ENCODE measurements at places on chromosomes 6 and 20. TPM values are rescaled to one million over a fixed set of nuclear protein-coding genes. Genes with fewer than 3 reads are reported as not detected.

The OPRM1 gene
- not detected for total RNA-seq

The TINAG gene
- total RNA-seq = not detected

The SRMS gene
- not detected for total RNA-seq

The ULBP3 gene
- total RNA-seq = not detected

The CALHM4 gene
- total RNA-seq = not detected

The FAM217A gene
- not detected for total RNA-seq

The UNC5CL gene
- 0.87 TPM for total RNA-seq

The RGS17 gene
- total RNA-seq = 0.36 TPM

GRCh38 chr6:6725468-6726209 is 137.1 kb downstream of the LY86 start:
- H3K27me3 ChIP-seq = no peaks in the 10 kb centered on the region
- no peak overlapping the region for H3K4me3 ChIP-seq
- no peak for DNase-seq
- no peak overlapping the region for H3K27ac ChIP-seq

DNA sequence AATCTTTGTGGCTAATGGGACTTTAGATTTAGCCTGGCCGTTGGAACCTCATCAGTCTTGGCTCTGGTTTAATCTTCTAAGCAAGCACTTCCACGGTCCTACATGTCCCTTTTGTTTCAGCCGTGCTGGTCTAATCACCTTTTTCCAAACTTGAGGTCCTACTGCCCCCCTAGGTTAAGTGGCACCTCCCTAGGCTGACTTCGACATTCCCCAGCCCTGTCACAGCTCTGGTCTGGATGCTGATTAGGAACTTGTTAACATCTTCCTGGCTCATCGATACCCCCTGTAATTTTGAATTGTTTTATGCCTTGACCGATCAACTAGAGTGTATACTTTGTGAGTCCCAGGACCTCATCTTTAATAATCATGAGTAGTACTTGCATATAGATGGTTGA is 56.6 kb downstream of the OTOR start:
- no peaks in the 10 kb centered on the region for H3K27me3 ChIP-seq
- H3K4me3 ChIP-seq = no peak overlapping the region
- no peak for DNase-seq
- no peaks in the 10 kb centered on the region for H3K36me3 ChIP-seq

- no peak overlapping the region for H3K4me3 ChIP-seq
- H3K36me3 ChIP-seq = no peaks in the 10 kb centered on the region
- DNase-seq = no peak
- H3K4me1 ChIP-seq = peaks cover 3% of the 10 kb centered on the region
- no peak overlapping the region for H3K27ac ChIP-seq
Observed at GRCh38 chr6:45415788-45416518, 38.2 kb upstream of the SUPT3H start.

GRCh38 chr6:138012682-138013081 is 94.5 kb downstream of the PERP start:
- DNase-seq = no peak
- no peaks in the 10 kb centered on the region for H3K36me3 ChIP-seq
- H3K4me1 ChIP-seq = no peaks in the 10 kb centered on the region
- no peak overlapping the region for H3K27ac ChIP-seq

GRCh38 chr6:73116330-73116729 is 109.0 kb downstream of the KHDC1L start:
- no peaks in the 10 kb centered on the region for H3K27me3 ChIP-seq
- no peak overlapping the region for H3K4me3 ChIP-seq
- no peaks in the 10 kb centered on the region for H3K36me3 ChIP-seq
- H3K27ac ChIP-seq = no peak overlapping the region
- no peak for DNase-seq

- H3K4me3 ChIP-seq = peak within 1 kb of the TSS; percentile 91
- no peaks in the 10 kb centered on the region for H3K27me3 ChIP-seq
Observed at GRCh38 chr6:25278914-25279747, at the start of gene CARMIL1. Gene CARMIL1 (plus strand): TSS chr6:25279374. CDS start chr6:25279796, 422 bp downstream.

DNA sequence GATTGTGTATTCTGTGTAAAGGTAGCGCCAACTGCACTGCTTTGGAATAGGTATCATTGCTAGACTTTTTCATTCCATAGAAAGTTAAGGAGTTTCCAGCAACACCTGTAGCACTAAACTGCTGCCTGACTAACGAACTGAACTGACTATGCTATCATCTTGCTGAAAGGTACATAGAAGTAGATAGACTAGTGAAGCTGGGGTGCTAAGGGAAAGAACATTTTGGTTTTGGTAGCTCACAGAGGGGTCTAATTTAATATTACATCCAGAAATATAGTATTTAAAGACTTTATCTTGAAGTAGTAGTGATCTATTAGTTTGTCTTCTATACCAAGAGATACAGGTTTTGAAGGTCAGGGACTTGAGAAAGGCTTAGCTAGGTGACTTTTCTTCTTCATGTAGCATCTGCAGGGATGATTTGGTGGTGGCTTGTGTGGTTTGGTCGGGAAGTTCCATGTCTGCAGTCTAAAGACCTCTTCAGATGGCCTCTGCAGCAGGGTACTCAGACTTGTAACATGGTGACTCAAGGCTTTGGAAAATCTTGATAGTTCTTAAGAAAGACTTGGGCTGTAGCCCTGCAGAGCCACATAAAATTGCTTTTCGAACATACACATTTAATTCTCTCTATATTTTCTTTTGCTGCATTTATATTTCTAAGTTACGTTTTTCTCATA is 10.2 kb downstream of the SENP6 start:
- H3K4me1 ChIP-seq = peaks cover 21% of the 10 kb centered on the region
- H3K4me3 ChIP-seq = no peak overlapping the region
- DNase-seq = no peak
- no peak overlapping the region for H3K27ac ChIP-seq
- no peaks in the 10 kb centered on the region for H3K27me3 ChIP-seq

GRCh38 chr20:35893942-35894341 is 60.4 kb downstream of the SCAND1 start:
- H3K27ac ChIP-seq = no peak overlapping the region
- H3K4me3 ChIP-seq = no peak overlapping the region
- no peak for DNase-seq
- no peaks in the 10 kb centered on the region for H3K36me3 ChIP-seq
- no peaks in the 10 kb centered on the region for H3K4me1 ChIP-seq
- no peaks in the 10 kb centered on the region for H3K27me3 ChIP-seq

DNA sequence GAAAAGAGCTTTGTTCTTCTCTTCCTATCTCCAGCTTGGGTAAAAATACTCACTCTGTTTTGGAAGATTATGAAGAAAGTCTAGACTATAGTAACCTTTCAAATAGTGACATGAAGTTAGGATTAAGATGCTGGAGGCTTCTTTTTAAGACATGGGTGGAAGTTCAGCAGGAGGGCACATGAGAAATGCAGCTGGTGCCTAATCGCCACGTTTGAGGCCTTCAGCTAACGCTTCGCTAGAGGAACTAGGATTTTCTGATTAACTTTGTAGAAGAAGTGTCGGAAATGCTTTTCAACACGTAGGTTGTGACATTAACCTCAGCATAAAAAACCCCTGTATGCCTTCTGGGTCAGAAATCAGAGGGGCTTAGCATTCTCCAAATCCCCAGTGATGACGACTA is 348.1 kb upstream of the MAP3K7 start:
- no peaks in the 10 kb centered on the region for H3K36me3 ChIP-seq
- no peaks in the 10 kb centered on the region for H3K27me3 ChIP-seq
- no peaks in the 10 kb centered on the region for H3K4me1 ChIP-seq
- no peak for DNase-seq
- no peak overlapping the region for H3K27ac ChIP-seq
- no peak overlapping the region for H3K4me3 ChIP-seq

- H3K36me3 ChIP-seq = no peaks in the 10 kb centered on the region
- H3K4me3 ChIP-seq = no peak overlapping the region
- peaks cover 30% of the 10 kb centered on the region for H3K4me1 ChIP-seq
- no peaks in the 10 kb centered on the region for H3K27me3 ChIP-seq
- no peak for DNase-seq
Observed at GRCh38 chr6:137697267-137697938, 169.7 kb upstream of the TNFAIP3 start.

GRCh38 chr6:112773187-112773586 is 426.1 kb downstream of the RFPL4B start:
- no peak overlapping the region for H3K4me3 ChIP-seq
- H3K36me3 ChIP-seq = no peaks in the 10 kb centered on the region
- no peaks in the 10 kb centered on the region for H3K27me3 ChIP-seq
- H3K4me1 ChIP-seq = no peaks in the 10 kb centered on the region
- no peak for DNase-seq
- H3K27ac ChIP-seq = no peak overlapping the region

- no peaks in the 10 kb centered on the region for H3K4me1 ChIP-seq
- H3K27me3 ChIP-seq = no peaks in the 10 kb centered on the region
- no peak for DNase-seq
- no peak overlapping the region for H3K27ac ChIP-seq
Observed at GRCh38 chr6:159099961-159100360, 55.2 kb upstream of the TAGAP start.

DNA sequence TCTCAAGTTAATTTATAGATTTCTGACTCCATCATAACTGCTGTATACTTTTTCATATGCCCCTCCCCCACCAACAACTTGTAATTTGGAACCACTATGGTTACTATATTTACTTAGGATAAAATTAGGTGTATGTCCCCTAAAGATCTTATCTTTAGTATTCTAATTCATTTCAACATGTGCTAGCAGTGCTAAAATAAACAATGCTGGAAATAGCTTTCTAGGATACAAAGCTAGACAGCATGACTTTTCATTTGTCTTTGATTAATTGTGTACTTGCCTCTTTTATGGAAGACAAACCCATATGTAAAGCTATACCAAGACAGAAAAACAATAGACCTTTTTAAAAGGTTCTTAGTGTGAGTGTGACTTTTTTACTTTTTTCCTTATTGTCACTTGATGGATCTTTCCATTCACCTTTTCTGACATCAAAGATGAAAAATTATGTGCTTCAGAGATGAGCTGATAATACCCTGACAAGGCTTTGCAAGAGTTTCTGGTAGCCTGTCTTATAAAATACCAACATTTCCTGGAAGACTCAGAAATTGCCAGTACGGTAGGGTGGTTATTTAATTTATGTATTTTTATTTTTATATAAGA is 31.2 kb upstream of the POPDC3 start:
- no peak overlapping the region for H3K4me3 ChIP-seq
- H3K27me3 ChIP-seq = no peaks in the 10 kb centered on the region
- no peaks in the 10 kb centered on the region for H3K36me3 ChIP-seq
- no peaks in the 10 kb centered on the region for H3K4me1 ChIP-seq
- no peak for DNase-seq
- H3K27ac ChIP-seq = no peak overlapping the region

DNA sequence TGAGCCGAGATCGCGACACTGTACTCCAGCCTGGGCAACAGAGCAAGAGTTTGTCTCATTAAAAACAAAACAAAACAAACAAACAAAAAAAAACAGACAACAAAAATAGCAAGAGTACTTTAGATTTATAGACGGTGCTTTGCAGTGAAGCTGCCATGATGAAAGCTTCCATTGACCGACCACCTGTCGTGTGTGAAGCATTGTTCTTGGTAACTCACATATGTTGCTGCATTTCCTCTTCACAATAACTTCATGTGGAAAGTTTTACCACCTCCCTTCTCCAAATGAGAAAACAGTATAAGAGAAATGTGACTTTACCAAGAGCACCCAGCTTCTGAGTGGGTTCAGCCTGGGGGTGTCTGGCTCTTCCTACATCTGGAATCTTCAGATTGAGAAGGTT is 56.4 kb upstream of the PTGIS start:
- no peaks in the 10 kb centered on the region for H3K36me3 ChIP-seq
- DNase-seq = no peak
- no peak overlapping the region for H3K4me3 ChIP-seq
- no peaks in the 10 kb centered on the region for H3K4me1 ChIP-seq
- no peak overlapping the region for H3K27ac ChIP-seq
- H3K27me3 ChIP-seq = no peaks in the 10 kb centered on the region

- no peak overlapping the region for H3K4me3 ChIP-seq
- no peaks in the 10 kb centered on the region for H3K4me1 ChIP-seq
Observed at GRCh38 chr20:63085151-63085861, 78.5 kb upstream of the BHLHE23 start.

- no peaks in the 10 kb centered on the region for H3K36me3 ChIP-seq
- H3K27me3 ChIP-seq = no peaks in the 10 kb centered on the region
- no peak for DNase-seq
Observed at GRCh38 chr6:18317850-18318249, 53.5 kb upstream of the DEK start.

DNA sequence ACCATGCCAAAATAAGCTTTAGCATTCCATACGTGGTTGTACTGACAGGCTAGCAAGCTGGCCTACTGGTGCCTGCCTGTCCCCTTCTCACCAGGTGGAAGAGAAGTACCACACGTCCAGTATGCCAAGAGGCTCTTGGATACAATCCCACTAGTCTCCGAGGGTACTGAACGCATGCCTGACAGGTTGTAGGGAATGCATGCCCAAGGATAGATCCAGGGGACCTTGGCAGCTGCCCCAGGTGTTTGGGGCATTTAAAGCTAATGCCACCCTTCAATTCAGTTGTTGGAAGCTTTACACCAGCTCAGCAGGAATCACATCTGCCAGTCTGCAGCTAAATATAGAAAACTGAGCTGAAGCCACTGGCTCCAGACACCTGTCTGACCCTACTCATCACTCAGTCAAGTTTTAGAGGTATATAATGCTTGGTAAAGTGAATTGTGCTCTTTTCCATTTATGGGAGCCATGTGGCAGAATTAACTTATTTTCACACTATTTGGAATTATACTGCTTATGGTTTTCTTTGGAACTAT is 4.9 kb downstream of the TUBB2B start:
- H3K27ac ChIP-seq = no peak overlapping the region
- H3K4me1 ChIP-seq = peaks cover 3% of the 10 kb centered on the region
- H3K27me3 ChIP-seq = no peaks in the 10 kb centered on the region
- no peaks in the 10 kb centered on the region for H3K36me3 ChIP-seq
- no peak for DNase-seq
- no peak overlapping the region for H3K4me3 ChIP-seq

DNA sequence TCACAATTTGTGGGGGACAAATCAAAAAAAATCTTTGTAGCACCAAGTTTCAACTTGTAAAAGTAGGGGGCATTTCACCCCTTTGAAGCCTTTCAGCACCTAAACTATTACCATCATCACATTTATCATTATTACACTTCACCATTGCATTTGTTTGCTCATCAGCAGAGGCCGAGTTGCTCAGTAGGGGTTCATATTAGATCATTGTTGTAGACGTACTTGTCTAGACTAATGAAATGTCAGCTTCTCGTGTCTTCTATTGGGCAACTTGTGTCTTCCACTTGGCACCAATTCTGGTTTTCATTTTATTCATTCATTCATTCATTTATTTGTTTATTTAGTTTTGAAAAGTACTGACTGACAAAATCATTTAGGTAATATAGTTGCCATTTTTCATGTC is 338.3 kb upstream of the KCNQ5 start:
- no peak for DNase-seq
- H3K4me3 ChIP-seq = no peak overlapping the region
- no peak overlapping the region for H3K27ac ChIP-seq
- no peaks in the 10 kb centered on the region for H3K27me3 ChIP-seq
- H3K4me1 ChIP-seq = no peaks in the 10 kb centered on the region

Data from ovary (tissue), 10 donors.